ENCODE measurements at places on chromosomes 1 and 21.

DNA sequence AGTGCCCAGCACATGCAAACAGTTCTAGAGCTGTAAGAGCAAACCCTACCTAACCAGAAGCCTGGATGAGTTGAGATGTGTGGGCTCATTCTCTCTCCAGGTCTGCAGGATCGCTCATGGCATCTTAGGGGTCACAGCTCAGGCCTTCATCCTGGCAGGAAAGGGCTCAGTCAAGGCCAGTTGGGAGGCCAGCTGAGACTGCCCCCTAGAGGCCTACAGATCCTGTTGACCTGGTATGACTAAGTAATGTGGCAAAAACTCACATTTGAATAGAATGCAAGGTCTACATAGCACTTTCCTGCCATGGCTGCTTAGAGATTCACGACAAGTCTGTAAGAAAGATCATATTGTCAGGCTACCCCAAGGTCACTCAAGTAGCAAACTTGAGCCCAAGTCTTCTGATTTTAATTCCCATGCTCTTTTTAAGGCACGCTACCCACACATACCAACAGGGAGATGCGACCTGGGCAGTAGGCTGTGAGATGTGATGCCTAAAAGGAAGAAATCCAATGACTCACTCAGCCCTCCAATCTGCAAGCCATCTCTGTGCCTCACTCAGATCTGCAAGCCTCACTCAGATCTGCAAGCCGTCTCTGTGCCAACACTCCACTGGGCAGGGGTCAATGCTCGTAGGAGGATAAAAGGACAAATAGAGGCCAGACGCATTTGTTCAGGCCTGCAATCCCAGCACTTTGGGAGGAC is 5.1 kb upstream of the CAPN8 start:
- no peak for DNase-seq

- DNase-seq: no peak
Measured at GRCh38 chr1:187909382-187909781, 1080.6 kb downstream of the PLA2G4A start.

GRCh38 chr1:40151457-40152079 is 9.6 kb upstream of the RLF start:
- DNase-seq: no peak

GRCh38 chr1:199508653-199509052 is 518.9 kb upstream of the NR5A2 start:
- DNase-seq: no peak

GRCh38 chr1:243315893-243316292 is 60.1 kb downstream of the SDCCAG8 start:
- no peak for DNase-seq

Measured in T-helper 1 cell (primary cell).